ENCODE measurements at places on chromosomes 4 and X.

DNA sequence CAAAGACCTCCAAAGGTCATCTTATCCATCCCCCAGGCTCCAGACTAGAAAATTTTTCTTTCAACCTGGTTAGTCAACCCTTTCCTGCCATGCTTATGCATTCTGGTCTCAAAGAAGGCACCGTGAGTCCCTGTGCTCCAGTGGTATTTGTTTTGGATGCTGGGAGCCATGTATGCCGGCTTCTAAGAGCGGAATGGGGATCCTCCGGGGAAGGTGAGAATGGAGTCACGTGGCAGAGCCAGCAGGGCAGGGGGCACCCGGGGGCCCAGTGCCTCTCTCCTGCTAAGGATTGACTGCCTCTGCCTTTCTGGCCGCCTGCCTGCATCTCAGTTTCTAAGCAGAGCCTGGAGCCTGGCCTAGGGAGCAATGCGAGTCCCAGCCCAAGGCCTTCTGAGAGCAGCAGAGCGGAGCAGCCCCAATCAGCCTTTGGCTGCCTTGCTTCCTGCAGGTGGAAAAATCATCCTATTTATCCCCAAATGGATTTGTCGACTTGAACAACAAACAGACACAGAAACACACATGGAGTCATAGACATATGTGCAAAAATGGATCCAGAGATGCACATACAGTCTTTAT is 141.0 kb downstream of the PJA1 start:
- no peak for DNase-seq

GRCh38 chr4:24235618-24236017 is 345.8 kb upstream of the PPARGC1A start:
- DNase-seq, result no peak

DNA sequence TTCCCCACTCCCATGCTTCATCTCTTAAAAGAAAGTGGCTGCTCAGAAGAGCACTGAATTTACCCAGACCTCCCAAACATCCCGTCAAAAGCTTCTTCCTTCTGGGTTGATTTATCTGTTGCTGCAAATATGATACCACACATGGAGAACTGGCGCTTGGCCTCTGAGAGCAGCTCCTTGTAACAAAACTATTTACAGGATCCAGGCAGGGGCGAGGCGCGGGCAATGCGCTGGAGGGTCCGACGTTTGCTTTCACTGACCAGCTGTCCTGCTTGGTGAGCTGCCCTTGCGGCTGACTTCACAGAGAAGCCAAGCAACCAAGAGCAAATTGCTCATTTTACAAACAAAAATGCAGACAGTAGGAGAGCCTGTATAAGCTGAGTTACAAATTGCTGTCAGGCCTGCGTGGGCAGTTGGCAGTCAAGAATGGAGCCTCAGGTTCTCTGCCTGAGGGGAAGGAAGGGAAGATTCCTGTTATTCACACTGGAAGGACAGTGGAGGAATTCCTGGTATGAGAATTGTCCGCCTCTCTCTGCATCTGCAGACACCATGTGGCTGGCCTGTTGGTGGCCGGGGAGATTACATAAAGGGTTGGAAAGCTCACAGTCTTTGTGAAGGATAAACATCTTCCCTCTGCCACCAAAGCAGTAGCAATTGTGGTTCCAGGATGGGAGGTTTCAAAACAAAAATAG is 192.2 kb upstream of the LEF1 start:
- DNase-seq, result no peak

GRCh38 chrX:53471346-53471745 is 37.2 kb upstream of the HSD17B10 start:
- DNase-seq, result no peak

DNA sequence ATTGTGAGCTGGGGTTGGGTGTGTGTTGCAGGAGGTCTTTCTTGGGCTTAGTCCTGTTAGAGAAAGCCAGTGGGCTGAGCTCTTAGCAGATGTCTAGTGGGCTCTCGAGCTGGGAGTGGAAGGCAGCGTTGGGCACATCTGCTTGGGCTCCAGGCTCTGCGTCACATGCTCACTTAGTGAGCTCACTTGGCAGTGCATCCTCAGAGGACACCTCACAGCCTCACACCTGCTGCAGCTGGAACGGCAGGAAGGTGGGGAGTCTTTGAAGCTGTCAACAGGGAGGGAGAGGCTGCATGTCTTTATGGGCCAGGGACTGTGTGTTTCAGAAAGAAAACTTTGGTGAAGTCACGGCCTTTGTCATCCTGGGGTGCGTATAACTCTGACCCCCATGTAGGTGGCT is 82.2 kb downstream of the PSAPL1 start:
- DNase-seq, result no peak

- no peak for DNase-seq
These were observed 87.0 kb downstream of the COL25A1 start for GRCh38 chr4:109215506-109215905.

- no peak for DNase-seq
These were observed 21.1 kb downstream of the NMU start for GRCh38 chr4:55615008-55615407.

GRCh38 chrX:129462707-129463106 is 60.6 kb downstream of the SMARCA1 start:
- no peak for DNase-seq

DNA sequence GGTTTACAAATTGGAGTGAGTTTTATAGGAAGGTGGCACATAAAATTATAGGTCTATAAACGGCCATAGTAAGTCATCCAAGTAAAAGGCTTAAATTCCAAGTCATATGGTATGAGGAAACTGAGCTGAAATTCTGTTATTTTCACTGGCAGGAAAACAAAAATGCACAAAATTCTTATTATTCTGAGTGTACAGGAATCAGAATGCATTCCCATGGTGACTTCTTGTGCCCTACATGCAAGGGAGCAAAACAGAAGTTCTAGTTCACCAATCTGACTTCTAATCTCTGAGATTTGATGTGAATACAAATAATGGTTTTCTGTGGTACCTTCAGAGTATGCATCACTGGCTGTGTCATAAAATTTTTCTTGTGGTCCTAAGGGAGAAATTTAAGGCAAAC is 102.9 kb downstream of the CLCN4 start:
- DNase-seq, result no peak

- DNase-seq, result no peak
These were observed 2.6 kb downstream of the ALPK1 start for GRCh38 chr4:112299721-112300120.

GRCh38 chr4:84403656-84404055 is 95.4 kb downstream of the NKX6-1 start:
- DNase-seq, result no peak

DNA sequence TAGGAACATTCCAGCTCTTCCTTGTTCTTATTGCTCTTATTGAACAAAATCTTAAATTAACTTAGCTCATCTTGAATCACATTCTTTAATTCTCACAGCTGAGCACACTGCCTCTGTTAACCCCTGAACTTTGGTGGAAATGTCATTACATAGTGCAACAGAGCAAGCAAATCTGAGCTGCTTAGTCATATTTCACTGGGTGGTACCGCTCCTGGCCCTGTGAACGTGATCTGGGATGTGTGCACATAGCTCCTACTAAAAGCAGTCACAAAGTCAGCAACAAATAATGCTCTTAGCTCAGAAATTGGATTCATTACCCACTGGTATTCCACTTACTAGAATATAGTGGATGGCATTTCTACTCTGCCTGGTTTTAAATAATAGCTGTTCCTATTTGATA is 27.9 kb downstream of the ARHGEF6 start:
- no peak for DNase-seq

DNA sequence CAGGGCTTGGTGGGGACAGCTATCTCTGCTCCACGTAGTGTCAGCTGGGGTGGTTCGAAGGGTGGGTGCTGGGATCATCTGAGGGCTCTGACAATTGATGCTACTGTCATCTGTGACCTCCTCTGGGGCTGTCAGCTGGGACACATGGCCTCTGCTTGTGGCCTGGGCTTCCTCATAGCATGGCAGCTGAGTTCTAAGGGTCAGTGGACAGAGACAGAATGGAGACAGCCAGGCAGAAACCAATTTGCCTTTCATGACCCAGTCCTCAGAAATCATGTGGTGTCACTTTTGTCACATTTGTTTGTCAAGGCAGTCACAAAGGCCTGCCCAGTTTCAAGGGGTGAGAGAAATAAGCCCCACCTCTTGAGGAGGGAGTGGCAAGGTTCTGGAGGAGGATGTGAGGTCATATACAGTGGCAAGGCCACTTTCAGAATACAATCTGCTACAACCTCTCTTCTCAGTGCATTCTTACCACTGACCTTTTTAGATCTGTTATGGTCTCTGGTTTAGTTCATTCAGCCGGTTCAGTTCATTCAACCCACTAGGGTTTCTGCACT is 103.6 kb upstream of the BCOR start:
- DNase-seq, result no peak

DNA sequence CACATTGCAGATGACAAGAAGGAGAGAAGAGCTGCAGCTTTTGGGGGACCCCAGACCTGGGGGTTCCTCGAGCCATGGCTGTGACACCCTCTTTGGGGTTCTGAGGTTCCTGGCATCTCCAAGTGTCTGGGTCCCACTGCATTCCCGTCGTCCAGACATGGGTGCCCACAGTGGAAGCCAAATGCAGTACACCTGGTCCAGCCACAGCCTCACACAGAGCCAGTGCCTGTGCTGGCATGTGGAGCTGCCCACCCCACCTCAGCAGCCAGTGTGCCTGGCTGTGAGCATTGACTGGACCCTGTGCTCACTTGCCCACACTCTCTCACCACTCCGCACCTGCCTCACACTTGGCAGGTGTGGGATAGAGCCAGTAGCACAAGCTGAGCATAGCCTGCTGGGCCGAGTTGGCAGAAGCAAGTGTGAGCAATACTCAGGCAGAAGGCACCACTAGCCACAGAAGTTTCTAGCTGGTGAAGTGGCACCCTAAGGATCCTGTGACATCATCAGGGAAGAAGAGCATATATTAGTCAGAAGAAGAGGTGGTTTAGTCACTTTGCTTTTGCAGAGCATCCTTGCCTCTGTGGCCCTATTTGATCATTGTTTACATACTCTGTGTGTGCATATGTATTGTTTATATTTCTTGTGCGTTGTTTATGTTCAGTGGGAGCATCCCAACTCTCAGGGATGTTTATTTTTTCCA is 65.0 kb upstream of the MAGEB2 start:
- DNase-seq, result no peak

- DNase-seq, result no peak
These were observed 79.8 kb upstream of the PPP1R2C start for GRCh38 chrX:42857766-42858165.

GRCh38 chr4:141636082-141636770 is at the start of gene IL15:
TSS of gene IL15 (plus strand) at chr4:141636583. CDS start at chr4:141719465, 82,882 bp downstream.
- DNase-seq, result peak; percentile 90

DNA sequence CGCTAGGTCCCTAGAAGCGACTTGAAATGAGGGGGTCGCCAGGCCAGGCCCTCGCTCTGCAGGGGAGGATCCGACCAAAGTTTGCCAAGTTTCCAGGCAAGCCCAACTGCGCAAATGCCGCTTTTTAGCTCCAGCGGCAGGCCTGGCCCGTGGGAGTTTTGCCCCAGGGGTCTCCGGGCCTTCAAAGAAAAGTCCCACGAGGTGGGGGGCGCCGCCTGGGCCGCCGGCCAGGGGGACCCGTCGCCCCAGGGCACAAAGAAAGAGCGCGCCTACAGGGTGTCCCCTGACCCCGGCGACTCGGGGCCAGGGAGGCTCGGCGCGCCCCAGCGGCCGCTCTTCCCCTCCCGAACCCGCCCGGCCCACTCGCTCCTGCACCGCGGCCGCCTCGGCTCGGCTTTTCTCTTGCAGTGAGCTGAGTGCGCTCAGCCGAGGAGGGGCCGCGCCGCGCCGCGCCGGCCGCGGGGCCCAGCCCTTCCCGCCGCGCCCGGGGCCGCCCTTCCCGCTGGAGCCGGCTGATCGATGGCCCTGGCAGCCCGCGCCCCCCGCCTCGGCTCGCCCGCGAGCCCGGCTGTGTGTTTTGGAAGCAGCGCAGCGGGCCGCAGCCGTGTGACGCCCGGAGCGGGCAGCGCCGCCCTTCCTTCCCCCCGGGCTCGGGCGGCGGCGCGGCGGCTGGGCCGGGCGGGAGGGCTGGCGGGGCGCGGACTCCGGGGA is 754 bp upstream of the KLF3 start:
- no peak for DNase-seq

- DNase-seq, result no peak
These were observed 32.2 kb downstream of the TRMT44 start for GRCh38 chr4:8472689-8473197.

DNA sequence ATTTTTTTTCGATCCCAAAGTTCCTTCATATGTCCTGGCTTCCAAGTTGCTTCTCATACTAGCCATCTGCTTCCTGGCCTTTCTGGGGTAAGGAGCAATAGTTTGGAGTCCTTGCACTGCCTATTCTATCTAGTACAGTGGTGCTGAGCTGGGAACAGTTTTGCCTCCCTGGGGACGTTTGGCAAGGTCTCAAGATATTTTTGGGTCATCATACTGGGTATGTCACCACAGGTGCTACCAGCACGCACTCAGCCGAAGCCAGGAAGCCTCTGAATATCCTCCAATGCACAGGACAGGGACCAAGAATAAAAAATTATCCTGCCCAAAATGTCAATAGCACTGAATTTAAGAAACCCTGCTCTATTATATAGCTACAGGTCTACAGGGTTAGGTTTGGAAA is 35.4 kb upstream of the TMSB15B start:
- DNase-seq, result no peak

DNA sequence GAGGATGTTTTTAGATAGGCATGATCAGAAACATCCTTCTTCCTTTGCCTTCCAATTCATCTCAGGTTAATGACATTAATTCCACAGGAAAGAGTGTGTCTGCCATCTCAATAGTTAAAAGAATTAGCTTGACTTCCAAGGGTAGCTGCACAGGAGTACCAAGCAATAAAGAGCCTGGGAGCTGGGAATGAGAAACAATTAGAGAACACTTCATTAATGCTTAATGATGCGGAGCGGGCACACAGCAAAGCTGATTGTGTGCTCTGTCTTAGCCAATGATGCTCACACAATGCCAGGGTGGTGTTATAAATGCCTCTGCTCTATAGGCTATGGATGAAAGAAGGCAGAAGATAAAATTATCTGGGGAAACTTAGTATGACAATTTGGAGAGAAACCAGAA is 1052.5 kb upstream of the LCORL start:
- DNase-seq, result no peak

- no peak for DNase-seq
These were observed 119.8 kb downstream of the AMELX start for GRCh38 chrX:11412715-11413623.

DNA sequence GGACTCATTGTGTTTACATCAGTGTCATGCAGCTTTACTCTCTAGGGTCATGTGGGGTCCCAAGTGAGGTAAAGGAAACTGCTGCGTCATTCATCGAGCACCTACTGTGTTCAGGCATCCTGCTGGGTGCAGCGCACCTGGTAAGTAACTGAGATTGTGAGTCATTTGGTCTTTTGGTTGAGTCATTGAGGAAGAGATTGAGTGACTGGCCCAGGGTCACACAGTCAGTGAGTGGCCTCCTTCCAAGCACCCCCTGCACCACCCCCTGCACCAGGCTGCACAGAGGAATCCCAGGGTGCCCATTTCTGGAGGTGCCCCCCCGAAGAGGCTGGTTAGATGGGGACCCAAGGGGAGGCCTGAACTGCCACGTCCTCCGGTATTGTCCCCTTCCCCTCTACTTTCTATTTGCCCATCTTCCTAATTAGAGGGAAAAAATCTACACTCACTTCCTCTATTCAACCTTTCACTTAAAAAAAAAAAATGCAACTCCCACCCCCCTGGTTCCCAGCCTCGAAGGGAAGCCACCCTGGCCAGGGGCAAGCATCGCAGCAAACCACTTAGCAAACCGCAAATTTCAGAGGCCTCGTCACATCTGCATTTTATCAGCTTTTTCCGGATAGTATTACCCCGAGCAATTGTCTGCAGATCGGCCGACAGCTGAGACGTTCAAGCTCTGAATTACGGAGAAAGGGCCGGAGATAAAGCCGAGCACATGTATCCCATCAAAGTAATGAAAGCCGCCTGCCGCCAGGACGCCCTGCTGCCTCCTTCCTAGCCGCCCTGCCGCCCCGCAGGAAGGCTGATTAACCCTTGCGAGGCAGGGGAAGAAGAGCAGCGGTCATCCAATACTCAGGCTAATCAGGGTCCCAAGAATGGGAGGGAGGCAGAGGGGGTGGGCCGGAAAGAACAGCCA is 96.3 kb upstream of the MSX1 start:
- DNase-seq, result no peak
